AG09309 (cell line): ENCODE measurements at places on chromosomes 3 and 15.

GRCh38 chr15:70093481-70094319 lies 4.0 kb downstream of the TLE3 start:
- no peak for DNase-seq

DNA sequence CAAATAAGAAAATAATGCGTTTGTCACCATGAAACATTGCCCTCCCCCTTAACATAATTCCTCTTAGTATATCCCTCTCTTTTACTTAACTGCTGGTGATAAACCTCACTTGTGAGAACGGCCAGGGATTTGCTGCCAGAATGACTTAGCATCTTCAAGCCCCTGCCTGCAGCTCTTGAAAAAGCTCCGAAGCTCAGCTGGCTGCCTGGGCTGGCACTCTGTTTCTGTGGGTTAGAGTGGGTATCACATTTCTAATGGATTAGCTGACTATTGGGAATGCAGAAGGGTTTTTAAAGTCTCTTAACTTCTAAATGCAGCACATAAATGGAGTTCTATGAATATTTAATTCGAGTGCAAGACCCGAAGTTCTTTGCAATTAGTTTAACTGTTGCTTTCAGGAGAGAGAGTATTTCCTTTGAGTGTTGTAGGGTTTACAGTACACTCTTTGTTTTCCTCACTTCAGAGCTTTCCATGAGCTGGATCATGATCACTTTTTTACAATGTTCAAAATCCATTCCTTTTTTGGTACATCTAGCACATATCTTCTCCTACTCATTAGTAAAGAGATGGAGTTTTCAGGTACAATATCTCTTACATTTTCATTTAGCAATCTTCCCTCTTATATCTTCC lies 124.7 kb upstream of the RBMS3 start:
- DNase-seq = no peak

- no peak for DNase-seq
These were observed 6.7 kb downstream of the RASGRP1 start for GRCh38 chr15:38557921-38558320.

GRCh38 chr3:192914848-192915247 lies 2.8 kb downstream of the MB21D2 start:
- no peak for DNase-seq

DNA sequence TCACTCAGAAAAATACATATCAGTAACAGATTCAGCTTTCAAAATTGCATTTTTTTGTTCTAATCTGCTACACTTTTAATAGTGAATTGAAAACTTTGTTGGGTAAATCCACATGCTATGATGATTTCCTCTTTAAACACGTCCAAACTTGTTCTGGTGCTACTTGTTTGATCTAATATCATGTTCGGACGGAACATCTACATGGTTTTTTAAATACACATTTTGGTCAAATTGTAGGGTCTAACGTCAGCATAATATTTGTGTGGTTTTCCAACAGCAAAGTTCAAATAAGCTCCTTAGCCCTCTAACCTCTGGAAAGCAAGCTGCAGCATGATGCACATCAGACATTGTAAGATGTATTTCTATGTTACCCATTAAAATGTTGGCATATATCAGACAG lies 98.5 kb upstream of the OSTN start:
- no peak for DNase-seq

- DNase-seq = no peak
These were observed 438.8 kb downstream of the FHIT start for GRCh38 chr3:60812502-60812901.

GRCh38 chr3:5217824-5218595 lies 30.5 kb downstream of the EDEM1 start:
- no peak for DNase-seq

DNA sequence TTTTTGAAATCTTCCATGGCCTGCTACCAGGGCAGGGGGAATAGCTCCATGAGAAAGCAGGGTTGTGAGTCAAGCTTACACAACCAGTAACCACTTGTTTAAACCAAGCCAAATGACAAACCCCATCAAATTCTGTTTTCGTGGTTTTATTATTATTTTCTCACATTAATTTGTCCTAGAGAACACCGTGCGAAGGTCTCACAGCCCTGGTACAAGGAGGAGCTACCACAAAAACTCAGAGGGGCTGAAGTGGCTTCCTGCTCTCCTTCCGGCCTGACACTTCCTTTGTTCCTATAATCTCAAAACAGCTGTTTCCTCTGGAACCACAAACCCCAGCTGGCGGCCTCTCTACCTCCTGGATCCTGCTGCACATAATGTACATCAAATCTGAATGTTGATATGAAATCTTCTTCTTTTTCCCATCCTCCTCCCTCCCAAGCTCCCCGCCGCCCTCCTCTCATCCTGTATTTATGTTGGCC lies 375.9 kb downstream of the MCTP2 start:
- DNase-seq = no peak

- DNase-seq = no peak
These were observed 108.3 kb downstream of the TOP2B start for GRCh38 chr3:25556447-25556846.

GRCh38 chr15:61256231-61256630 lies 27.1 kb upstream of the RORA start:
- DNase-seq = no peak

DNA sequence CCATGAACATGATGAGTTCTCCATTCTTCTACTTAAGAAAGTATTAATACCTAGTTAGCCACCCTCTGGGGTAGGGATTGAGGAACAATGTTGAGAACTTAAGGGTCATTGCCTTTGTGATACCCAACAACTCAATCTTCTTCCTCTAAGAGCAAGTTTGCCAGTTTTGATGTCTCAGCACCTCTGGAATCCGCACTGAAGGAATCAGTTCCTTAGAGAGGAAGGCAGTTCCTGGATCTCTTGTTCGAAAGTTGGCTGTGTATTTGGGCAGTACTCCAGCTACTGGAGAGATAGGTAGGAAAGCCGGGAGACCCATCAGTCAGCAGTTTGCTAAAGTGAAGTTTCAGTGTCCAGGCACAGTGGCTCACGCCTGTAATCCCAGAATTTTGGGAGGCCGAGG lies 35.6 kb upstream of the MTHFS start:
- no peak for DNase-seq
